Stimulated activated naive CD4-positive, alpha-beta T cell (primary cell): ENCODE measurements at places on chromosomes 7 and 10.

DNA sequence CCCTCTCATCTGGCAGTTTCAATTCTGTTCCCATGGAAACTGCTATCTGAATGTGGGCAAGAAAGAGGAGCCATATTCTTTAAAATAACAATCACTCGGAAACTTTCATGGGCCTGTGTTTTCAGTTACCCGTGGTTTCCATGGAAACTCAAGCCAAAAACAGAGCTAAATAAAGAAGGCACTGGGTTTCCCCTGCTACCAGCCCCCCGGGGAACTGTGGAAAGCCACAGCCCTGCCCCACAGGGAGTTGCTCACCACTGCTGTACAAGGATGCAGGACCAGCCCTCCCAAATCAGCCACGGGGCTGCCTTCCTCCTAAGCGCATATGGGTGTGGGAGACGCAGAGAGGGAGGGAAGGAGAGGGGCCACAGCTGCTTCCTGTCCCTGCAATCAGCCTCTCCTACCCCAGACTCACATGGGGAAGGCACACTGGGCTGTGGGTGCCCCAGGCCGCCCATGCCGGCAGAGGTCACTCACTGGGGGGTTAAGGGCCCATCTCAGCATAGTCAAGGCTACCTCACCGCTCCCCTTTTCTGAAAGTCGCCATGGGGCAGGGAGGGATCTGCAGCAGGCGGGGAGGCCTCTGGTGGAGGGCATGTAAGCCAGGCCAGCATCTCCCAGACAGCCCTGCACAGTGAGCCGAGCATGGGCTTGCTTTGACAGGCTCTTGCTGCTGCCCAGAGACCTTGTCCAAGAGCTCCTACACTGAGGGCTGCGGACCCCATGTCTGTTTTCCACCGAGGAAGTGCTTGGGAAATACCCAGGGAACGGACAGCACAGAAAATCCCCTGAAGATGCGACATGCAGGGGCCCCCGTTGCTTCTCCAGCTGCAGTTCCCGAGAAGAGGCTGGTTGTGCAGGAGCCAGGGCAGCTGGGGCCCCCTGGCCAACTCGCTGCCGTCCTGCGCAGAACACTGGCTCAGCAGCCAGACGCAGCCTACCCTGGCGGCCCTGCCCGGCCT is 157.3 kb upstream of the PPP2R2D start:
- no peak for DNase-seq

GRCh38 chr10:17771017-17771416 is 19.0 kb downstream of the TMEM236 start:
- DNase-seq, result no peak

DNA sequence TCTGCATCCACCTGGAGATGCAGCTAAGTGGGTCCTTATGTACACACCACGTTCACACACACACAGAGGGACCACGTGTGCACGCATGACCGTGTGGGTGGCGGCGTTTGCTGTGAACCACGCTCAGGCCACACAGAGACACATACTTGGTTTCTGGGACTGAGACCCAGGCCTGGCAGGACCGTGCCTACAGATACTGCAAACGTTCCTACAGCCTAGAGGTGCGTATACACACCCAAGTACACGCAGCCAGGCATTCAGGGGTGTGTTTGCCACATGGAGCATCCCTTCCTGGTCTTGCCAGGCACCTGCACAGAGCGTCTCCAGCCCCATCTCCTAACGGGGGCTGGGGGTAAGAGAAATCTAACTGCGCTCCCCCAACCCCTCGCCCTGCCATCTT is 49.0 kb upstream of the GTF2IRD1 start:
- DNase-seq, result no peak

GRCh38 chr10:47130491-47130890 is 169.5 kb upstream of the GDF10 start:
- DNase-seq, result no peak

GRCh38 chr7:127891144-127891543 is 140.1 kb downstream of the LRRC4 start:
- no peak for DNase-seq
